ENCODE measurements at places on chromosomes 12 and 14. TPM values are rescaled to one million over a fixed set of nuclear protein-coding genes. Genes with fewer than 3 reads are reported as not detected.
A peak's percentile ranks its signal among the peaks of the same experiment; 100 is the strongest.

KLRG1 gene
- polyA plus RNA-seq, result 4.8 TPM

CHST11 gene
- 19.2 TPM for polyA plus RNA-seq

- DNase-seq, result no peak
Measured at GRCh38 chr12:45668641-45669040, 60.9 kb upstream of the ARID2 start.

DNA sequence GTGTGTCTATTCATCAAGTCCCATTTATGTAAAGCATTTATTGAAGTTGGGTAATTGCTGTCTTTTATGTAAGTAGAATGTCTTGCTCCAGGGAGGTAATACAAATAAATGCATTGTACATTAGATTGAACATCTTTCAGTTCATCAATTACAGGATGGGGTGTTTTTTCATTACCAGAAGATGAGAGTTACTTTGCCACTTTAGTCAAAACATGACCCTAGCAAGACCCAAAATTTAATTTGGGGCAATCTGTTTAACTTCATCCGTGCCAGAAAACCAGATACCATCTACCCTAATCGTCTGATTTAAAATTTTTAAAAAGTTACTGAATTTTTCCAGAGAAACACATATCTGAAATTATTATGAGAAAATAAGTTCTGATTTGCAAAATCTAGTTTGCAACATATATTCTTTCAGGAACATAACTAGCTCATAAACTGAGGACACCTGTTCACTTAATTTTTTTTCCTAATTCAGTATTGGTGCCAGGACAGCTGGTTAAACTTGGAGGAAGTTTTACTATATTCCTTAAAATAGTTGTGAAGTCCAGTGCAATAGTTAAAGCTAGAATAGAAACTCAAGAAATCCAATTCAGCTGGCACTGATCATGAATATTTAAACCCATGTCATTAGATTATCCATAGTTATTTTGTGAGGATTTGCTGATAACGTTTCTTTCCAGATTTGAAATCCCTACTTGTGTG lies 114.5 kb downstream of the SRGAP1 start:
- DNase-seq, result no peak

- DNase-seq, result no peak
Measured at GRCh38 chr12:105406497-105406896, 76.0 kb downstream of the C12orf75 start.

GRCh38 chr12:47190271-47190750 lies 110.6 kb upstream of the AMIGO2 start:
- peak; percentile 67 for DNase-seq

DNA sequence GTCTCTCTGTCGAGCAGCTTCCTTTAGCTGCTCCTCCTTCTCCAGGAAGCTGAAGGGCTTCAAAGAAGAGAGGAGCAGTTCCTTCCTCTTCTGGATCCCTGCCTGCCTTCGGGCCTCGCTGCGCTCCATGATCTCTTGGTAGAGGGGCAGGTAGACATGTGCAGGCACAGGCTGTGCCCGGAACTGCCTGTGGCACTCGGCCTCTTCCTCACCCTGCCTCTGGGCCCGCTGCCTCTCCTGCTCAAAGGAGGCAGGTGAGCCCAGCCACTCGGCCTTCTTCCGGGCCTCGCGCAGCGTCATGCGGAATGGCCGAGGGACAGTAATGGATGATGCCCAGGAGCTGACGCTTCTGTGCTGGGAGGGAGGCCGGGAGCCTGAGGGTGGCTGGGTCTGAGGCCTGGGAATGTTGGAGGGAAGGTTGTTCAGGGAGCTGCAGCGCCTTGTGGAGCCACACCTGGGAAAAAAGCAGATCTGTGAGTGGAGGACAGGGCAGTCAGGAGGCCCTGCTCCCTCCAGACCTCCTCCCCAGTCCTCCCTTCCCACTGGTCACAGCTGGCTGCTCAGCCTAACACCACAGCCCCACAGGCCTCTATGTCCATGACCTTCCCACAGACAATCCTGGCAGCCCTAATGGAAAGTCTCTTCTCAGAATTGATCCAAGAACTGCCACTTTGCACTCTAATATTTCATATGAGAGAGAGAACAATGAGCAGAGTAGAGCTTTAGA lies 5.3 kb downstream of the FAM161B start:
- no peak for DNase-seq

Data from A549 (cell line).